ENCODE measurements at places on chromosomes 2 and 18. TPM values are rescaled to one million over a fixed set of nuclear protein-coding genes. Genes with fewer than 3 reads are reported as not detected.

GRCh38 chr2:156331572-156332283, 793 bp downstream of the NR4A2 start:
- peak; percentile 76 for DNase-seq

- peak; percentile 79 for DNase-seq
Observed at GRCh38 chr2:17416884-17417391, 101.3 kb downstream of the RAD51AP2 start.

TMEM247 gene
- not detected for total RNA-seq

DNA sequence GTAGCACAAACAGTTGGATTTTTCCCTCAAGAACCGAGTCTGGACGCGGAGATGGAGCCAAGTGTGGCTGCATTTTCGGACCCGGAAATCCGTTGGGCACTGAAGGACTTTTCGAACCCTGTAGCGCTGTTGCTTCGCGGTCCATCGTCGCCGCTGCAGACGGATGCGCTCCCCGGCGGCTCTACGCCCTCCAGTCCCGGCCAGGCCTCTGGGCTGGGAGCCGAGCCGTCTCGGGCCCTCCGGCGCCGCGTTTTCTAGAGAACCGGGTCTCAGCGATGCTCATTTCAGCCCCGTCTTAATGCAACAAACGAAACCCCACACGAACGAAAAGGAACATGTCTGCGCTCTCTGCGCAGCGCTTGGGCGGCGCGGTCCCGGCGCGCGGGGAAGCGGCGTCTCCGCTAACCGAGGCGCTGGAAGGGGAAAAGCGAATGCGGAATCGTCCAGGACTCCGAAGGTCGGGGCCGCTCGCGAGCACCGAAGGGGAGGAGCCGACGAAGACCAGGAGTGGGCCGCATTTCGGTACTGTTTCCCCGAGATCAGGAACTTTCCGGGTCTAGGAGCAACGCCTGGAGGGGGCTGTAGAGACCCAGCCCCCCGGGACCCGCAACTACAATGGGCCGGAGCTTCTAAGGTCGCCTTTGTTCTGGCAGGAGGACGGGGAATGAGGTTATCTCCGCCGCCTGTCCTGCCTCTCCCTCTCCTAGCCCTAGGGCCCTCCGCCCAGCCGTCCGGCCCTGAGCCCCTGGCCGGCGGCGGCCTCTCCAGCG, 3.2 kb downstream of the EMX1 start:
- DNase-seq, result peak; percentile 35

CFAP221 gene
- total RNA-seq, result not detected

DNA sequence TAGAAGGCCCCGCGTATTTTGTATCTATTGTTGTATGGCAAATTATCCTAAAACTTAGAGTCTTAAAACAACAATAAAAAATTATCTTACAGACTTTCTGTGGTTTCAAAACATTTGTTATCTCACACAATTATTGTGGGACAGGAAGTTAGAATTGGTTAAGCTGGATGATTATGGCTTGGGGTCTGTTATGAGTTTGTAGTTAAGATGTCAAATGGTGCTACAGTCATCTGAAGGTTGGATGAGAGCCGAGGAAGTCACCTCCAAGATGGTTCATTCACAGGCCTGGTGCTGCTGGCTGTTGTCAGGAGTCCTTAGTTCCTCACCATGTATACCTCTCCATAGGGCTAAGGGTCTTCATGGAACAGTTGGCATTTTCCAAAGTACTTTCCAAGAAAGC, 175.6 kb upstream of the FANCL start:
- no peak for DNase-seq

Data from fibroblast of the aortic adventitia (primary cell).